SK-MEL-5 (cell line): ENCODE measurements at places on chromosomes 5 and 9. TPM values are rescaled to one million over a fixed set of nuclear protein-coding genes. Genes with fewer than 3 reads are reported as not detected.

Gene RIC1
- 14.7 and 15.2 TPM in 2 replicates for total RNA-seq

Gene ACTL7B
- not detected in 2 replicates for total RNA-seq

Gene PRDM9
- not detected in 2 replicates for total RNA-seq

Gene LRRC70
- total RNA-seq, result 0.29 and 1.5 TPM in 2 replicates

Gene RMI1
- 5.1 and 5.9 TPM in 2 replicates for total RNA-seq

Gene GPX8
- 95.2 and 96.6 TPM in 2 replicates for total RNA-seq

Gene F12
- total RNA-seq, result 6.0 and 8.2 TPM in 2 replicates

Gene TMEM174
- total RNA-seq, result not detected in 2 replicates

Gene CSF1R
- total RNA-seq, result 0.53 TPM in 1 of 2 replicates, not detected in the other

Gene PCDHA4
- total RNA-seq, result 0.48 and 0.67 TPM in 2 replicates

Gene RMND5B
- total RNA-seq, result 18.4 and 18.6 TPM in 2 replicates

Gene IL33
- 0.05 TPM in 1 of 2 replicates, not detected in the other for total RNA-seq

Gene EGR1
- 1.9 and 2.8 TPM in 2 replicates for total RNA-seq

Gene IL4
- not detected in 2 replicates for total RNA-seq

Gene ARHGEF28
- total RNA-seq, result 0.27 and 0.63 TPM in 2 replicates

Gene SLC6A7
- total RNA-seq, result not detected in 2 replicates

Gene CCDC112
- total RNA-seq, result 9.0 and 10.2 TPM in 2 replicates

Gene RNF208
- not detected in 2 replicates for total RNA-seq

Gene HTR1A
- total RNA-seq, result not detected in 2 replicates
